Stimulated activated naive CD4-positive, alpha-beta T cell treated with Interleukin-2 at 50 U/mL for 16 hours (primary cell): ENCODE measurements at places on chromosomes 1 and 21.

GRCh38 chr1:52601991-52602855, at the start of gene GPX7:
GPX7 (plus strand) TSS chr1:52602371; CDS start chr1:52602410, 39 bp downstream.
- peak; percentile 57 for DNase-seq

DNA sequence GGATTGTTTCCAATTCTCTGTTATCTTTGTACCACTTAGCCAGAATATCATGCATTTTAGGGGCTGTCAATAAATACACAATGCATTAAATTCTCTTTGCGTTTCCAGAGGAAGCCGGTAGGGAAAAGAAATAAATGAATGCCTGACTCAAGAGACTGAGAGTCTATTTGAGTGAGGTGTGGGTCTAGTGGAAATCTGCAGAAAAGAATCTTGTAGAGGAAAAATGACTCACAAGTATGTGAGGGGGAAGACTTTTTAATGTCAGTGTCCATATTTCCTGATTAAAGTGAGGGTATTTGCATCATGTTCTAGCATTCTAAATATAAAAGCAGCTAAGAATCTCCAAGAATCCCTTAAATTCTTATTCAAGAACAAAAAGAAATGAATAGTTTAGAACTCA, 271.1 kb downstream of the PTPRC start:
- DNase-seq, result no peak

GRCh38 chr1:180385144-180385543, 117.2 kb downstream of the ACBD6 start:
- DNase-seq, result no peak

DNA sequence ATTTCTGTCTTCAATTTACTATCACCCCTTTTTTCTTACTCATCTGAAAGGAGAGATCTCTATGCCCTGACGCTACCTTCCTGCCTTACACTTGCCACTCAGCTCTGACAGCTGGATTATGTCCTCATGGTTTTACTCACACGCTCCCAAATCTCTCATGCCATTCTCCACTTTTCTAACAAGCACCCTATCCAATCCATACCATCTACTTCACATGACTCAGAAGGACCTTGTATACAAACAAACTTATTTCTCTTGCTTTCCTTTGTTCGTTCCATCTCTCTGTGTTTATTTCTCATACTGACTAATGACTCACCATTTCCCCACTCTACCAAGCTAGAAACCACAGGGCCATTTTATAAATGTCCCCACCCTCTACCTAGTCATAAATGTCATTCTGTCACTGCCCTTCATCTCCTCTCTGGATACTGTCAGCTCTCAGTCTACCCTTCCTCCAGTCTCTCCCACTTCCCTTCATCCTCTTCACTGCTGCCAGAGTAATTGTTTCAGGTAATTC, 87.3 kb downstream of the USP24 start:
- peak; percentile 2 for DNase-seq

GRCh38 chr1:20998826-20999225, 177.9 kb downstream of the EIF4G3 start:
- no peak for DNase-seq

DNA sequence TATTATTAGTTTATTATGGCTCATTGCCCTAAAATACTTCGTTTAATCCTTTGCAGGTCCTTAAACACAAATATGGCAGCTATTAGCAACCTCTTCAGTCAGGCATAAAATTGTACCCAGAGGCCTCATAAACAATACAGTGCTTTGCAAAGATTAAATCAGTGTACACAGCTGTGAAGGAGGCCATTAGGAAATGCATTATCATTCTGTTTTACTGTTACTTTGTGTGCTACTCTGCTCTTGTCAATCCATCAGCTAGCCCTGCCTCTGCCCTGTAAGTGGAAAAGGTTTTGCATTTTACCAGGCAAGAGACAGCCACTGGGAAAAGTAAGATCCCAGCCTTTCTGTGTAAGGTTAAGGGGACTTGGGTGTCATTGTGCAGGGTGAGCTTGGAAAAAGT, 415.7 kb upstream of the DAB1 start:
- no peak for DNase-seq

- DNase-seq, result no peak
Observed at GRCh38 chr1:227707846-227708245, 27.3 kb downstream of the JMJD4 start.

DNA sequence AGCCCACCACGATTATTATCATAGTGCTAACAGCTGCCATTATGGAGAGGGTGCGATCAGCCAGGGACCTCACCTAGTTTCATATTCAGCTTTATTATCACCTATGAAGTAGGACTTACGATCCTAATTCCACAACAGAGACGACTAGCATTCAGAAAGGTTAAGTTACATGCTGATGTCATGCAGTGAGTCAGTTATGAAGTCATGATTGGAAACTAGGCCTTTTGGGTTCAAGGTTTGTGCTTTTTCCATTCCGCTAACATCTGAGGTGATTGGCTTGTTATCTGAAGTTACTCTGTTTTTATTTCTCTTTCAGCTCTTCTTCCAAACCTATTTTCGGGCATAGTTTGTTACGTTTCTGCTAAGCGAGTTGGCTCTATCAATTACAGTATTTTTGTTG, 251.1 kb downstream of the CAMTA1 start:
- no peak for DNase-seq

GRCh38 chr1:47942240-47942629, 55.0 kb downstream of the TRABD2B start:
- no peak for DNase-seq

GRCh38 chr21:27831816-27832569, 865.1 kb upstream of the ADAMTS5 start:
- no peak for DNase-seq

- DNase-seq, result no peak
Observed at GRCh38 chr1:232131715-232132391, 498.1 kb downstream of the SIPA1L2 start.

DNA sequence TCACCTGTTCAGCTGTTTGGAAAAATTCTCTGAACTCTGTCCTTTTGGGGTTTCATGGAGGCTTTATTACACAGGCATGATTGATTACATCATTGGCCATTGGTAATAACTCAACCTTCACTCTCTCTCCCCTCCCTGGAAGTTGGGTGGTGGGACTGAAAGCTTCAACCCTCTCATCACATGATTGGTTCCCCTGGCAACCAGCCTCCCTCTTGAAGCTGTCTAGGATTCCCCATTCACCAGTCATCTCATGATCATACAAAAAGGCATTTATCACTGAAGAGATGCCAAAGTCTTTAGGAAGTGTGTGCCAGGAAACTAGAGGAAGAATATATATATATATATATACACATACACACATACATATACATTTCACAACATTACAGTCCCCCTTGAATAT, 228.5 kb downstream of the ZNF326 start:
- DNase-seq, result no peak

DNA sequence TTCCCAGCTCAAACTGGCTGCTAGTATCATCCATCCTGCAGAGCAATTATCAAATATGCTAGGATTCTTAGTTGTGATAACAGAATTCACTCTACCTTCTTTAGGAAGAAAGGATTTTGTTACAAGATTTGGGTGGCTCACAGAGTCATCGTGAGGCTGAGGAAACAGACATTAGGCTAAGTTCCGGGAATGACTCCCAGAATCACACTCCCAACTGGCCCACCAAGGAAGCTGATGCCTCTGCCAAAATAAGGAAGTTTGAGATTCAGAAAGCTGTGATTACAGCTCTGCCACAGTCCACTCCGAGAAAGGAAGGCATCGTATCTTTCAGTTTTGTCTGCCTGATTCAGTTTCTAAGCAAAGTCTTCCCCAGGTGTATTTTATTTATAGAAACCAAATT, 50.6 kb upstream of the LYPLAL1 start:
- DNase-seq, result no peak

- no peak for DNase-seq
Observed at GRCh38 chr1:247639381-247639981, 34.1 kb downstream of the OR2G3 start.

- DNase-seq, result no peak
Observed at GRCh38 chr1:100538913-100539835, 1.2 kb downstream of the GPR88 start.

DNA sequence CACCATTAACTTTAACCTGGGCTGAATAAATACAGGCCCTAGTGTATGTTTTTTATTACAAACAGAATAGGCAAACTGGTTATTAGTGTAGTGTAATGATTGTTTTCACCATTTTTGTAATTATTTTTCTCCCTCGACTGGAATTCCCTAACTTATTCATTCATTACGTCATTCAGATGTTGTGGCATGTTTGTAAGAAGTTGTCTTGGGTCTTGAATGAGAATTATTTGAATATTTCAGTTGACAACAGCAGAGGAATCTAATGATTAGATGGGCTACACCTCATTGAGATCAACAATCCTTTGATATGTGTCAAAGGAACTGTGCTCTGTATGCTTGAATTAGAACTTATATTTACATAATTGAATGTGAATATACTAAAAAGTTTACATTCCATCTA, 12.8 kb downstream of the XCL1 start:
- DNase-seq, result no peak

DNA sequence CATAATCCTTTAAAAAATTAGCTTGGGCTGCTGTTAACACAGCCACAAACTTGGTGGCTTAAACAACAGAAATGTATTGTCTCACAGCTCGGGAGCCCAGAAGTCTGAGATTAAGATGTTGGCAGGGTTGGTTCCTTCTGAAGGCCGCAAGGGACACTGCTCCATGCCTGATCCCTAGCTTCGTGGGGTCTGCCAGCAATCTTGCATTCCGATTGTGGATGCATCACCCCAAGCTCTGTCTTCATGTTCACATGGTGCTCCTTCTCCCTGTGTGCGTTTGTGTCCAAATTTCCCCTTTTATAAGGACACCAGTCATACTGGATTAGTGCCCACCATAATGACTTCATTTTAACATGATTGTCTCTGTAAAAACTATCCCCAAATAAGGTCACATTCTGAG, 5.0 kb upstream of the HHIPL2 start:
- no peak for DNase-seq

DNA sequence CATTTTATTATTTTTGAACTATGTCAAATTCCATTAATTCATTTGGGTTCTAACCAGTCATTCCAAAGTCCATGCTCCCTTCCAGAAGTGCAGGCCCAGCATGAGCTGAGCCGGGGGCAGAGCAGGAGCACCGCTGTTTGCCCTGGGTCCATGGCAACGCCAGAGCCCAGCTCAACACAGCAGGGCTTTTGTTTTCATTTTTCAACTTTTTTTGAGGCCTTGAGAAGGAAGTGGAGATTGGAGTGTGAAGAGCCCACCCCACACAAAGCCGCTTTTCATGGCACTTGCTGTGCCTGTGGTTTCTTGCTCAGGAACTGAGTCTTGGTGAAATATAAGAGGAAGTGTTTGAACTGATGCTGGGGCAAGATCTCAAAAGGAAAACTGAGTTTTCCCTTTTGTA, 13.2 kb upstream of the PRMT2 start:
- DNase-seq, result no peak

GRCh38 chr1:22527555-22528296, 35.6 kb upstream of the EPHA8 start:
- no peak for DNase-seq

DNA sequence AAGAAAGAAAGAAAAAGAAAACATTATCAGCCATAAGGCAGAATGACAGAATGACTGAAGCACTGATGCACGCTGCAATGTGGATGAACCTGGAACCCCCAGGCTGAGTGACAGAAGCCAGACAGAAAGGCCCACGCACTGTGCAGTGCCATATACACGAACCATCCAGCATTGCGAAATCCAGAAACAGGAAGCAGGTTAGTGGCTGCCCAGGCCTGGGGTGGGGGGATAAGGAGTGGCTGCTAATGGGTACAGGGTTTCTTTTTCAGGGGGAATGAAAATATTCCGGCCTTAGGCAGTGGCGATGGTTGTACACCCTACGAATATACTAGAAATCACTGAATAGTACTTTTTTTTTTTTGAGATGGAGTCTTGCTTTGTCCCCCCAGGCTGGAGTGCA, 57.0 kb downstream of the CHD5 start:
- DNase-seq, result no peak

GRCh38 chr1:82564333-82564732, 763.6 kb downstream of the ADGRL2 start:
- DNase-seq, result no peak

DNA sequence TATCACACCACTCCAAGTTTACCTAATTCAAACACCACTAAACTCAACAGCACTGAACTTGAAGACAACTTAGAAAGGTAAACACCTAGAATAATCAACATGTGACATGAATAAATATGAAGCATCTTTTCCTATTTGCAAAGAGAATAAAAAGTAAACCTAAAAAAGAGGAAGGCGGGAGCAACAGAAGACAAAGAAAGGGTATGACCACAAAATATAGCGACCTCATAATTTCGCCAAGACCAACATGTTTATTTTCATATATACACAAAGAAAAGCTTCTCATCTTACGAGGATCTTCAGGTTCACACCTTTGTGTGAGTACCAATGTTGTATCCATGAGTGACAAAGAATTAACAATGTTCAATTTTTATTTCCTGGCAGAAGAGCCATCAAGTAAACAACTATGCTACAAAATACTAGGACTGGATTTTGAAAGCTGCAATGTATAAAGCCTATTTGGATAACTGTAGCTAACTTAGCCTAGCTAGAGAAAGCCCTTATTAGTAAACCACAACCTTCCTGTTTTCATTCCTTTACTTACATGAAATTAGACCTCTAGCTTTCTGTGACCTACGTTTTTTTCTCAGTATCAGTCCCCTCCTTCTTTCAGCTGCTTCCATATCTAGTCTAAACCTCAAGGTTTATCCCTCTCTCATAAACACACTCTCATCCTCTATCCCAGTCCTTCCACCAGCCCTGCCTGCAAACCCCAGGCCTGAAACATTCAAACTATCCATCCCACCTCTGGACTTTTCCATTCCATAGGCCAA, 21.3 kb upstream of the PHTF1 start:
- DNase-seq, result no peak

- DNase-seq, result no peak
Observed at GRCh38 chr1:152582647-152583046, 2.3 kb upstream of the LCE3D start.

- DNase-seq, result peak; percentile 36
Observed at GRCh38 chr1:202154766-202155477, 5.5 kb downstream of the PTPN7 start.

GRCh38 chr21:38852278-38852677, 46.5 kb downstream of the ETS2 start:
- DNase-seq, result no peak

- DNase-seq, result no peak
Observed at GRCh38 chr21:43790010-43790524, 690 bp downstream of the RRP1 start.

DNA sequence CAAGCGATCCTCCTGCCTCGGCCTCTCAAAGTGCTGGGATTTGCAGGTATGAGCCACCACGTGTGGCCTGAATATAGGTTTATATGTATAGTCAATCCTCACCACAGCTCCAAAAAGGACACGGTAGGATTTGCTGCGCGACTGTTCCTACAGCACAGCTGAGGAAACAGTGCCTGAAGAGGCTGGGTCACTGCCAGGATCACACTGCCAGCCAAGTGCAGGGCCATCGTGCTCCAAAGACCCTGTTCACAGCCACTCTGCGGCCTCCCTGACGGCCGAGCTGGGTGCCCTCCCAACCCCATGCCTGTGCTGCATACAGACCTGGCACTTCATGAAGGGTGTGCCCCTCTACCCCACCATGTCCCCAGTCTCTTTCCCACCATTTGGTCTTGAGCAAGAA, 71.4 kb downstream of the MRPL37 start:
- DNase-seq, result no peak

- DNase-seq, result no peak
Observed at GRCh38 chr1:245762396-245762910, 607.7 kb downstream of the KIF26B start.
